ENCODE measurements at places on chromosomes 7 and 10.

DNA sequence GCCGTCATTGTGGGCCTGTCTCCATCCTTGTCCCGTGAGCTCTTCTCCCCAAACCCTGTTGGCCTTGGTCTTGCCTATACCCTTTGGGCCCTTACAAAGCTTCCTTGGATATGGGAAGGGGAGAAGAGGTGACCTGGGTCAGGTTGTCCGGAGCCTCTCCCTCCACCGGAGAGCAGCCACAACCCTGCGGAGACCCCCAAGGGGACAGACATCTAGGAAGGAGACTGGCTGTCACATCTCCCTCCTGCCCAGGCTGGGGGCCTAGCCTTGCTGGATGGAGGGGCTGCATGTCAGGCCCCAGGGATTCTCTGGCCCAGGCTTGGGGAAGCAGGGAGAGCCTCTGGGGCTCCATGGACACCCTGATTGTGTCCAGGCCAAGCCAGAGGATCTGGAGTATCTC, 11.8 kb downstream of the NACAD start:
- no peak for DNase-seq

DNA sequence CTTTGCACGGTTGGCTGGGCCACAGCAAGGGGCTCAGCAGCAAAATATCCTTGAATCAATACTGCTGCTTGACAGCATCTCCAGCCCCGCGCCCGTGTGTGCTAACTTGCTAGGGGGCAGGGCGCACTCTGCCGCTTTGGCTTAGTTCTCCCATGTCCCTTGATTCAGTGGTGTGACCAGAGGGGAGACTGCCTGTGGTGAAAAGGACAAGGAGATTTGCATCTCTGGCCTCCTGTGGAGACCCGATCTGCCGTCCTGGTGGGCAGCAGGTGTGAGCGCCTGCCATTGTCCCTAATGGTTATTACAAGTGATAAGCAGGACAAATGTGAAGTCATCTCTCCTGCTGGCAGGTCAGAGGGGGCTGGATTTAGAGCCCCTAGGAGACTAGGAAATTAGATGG, 500.2 kb upstream of the GALNT17 start:
- DNase-seq, result no peak

GRCh38 chr10:116002735-116003134, 270.3 kb downstream of the GFRA1 start:
- no peak for DNase-seq

- DNase-seq, result no peak
Measured at GRCh38 chr7:111041577-111041976, 49.4 kb upstream of the LRRN3 start.

DNA sequence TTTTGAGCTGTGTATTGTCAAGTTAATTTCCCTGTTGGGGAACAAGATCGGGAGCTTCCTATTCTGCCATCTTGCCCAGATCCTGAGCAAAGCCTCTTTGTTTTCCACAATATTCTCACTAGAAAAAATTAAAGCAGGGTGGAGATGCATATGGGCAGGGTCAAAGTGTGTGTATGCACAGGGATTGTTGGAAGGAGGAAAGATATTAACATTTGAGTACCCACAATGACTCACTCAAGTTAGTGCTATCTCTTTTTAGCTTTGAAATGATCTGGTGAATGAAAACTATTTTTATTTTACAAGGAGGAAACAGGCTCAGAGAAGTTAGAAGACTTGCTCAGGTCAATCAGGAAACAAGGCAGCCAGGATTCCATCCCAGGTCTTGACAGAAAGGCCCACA, 6.7 kb upstream of the BTBD16 start:
- DNase-seq, result no peak

DNA sequence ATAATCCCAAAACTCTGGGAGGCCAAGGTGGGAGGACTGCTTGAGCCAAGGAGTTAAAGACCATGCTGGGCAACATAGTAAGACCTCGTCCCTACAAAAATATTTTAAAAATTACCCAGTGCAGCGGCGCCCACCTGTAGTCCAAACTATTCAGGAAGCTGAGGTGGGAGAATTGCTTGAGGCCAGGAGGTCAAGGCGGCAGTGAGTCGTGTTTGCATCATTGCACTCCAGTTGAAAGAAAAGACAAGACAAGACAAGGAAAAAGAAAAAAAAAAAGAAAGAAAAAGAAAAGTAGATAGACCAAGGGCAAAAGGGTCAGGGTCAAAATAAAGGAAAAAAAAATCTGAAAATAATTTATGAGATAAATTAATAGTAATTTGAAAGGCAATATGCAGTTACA, 5.8 kb downstream of the ANXA7 start:
- no peak for DNase-seq

DNA sequence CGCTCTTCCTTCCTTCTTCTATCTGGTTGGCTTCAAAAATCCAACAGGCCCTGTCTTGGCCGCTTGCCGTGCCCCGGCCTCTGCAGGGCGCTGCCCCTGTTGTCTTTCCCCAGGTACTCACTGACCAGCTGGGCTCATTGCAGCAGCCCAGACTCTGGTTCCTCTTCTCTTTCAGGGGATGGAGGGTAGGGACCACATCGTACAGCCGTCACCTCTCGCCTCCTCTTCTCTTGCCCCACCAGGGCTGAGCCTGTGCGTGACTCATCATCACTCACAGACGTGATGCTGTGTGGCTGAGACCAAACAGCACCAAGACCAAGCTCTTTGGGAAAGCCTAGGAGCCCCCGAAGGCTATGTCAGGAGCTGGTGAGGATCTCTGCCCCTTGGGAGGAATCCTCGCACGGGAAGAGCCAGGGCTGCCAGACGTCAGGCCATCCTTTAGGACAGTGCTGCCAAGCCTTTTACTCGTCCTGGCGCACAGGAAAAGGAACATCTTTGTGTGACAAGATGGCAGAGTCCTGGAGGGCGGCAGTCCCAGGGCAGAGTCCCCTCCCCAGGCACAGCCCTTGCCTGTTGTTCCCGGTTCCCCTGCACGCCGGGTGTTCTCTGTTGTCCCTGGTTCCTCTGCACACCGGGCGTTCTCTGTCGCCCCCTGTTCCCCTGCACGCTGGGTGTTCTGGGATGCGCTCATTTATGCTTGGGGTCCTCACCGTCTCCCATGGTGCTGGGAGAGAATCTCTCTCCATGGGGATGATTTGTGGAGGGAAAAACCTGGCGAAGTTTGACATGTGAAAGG, 188.5 kb upstream of the SHH start:
- DNase-seq, result no peak

DNA sequence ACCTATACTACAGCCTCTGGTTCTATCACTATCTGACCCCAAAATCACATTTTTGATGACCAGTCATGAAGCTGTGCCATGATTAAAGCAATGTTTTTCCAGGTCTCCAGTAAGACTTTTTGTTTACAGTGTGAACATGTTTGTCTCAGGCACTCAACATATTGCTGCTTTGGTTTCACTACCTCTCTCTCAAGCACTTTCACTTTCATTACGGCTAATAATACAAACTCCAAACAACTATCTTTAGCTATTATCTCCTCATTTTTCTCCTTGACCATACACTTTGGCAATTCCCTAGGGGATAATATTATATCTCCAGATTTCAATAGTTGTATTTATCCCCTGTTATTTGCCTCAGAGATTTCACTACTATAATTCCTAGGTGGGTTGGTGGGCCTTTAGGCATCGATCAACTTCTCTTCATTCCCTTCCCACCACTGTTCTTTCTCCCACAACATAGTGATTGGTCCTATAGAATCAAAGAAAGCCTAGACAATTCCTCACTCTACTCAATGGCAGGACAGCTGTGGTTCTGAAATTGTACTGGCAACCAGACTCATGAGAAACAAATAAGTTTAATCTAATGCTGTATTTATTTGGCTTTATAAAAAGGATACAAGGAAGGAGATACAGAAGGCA, 261.4 kb upstream of the ZWINT start:
- no peak for DNase-seq

DNA sequence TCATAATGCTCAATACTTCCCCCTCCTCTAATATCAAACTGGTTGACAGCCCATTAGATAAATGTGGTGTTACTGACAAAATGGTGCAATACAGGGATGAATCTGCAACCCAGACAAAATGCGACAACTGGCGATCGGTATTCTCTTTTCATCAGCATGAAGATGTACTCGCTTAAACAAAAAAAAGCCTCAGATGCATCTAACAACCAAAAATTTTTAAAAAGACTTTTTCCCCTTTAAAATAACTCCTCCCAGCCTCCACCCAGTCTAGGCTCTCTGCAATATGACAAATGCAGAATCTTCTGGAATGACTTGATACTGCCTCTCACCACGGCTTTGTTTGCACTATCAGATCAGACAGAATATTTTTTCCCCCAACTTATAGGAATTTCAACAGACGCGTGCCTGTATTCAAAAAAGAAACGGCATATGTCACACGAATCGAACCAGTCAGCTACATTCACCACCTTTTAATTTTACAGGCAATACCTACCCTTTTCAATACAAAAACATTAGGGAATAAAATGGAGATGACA, 1.2 kb downstream of the YWHAG start:
- DNase-seq, result no peak

DNA sequence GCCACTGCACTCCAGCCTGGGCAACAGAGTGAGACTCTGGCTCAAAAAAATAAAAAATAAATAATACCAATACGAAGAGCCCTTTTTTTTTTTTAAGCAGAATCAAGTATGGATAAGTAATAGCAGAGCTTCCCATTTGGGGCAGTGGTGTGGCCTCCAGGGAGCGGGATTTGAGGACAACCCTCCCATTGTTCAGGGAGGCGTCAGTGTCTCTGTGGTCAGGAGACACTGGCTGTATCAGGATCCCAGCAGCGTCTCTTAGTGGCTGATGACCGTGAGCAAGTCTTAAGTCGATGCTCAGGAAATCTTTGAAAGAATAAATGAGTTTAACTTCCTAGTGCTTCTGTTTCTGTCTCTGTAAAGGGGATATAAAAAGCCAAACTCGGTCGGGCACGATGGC, 25.2 kb upstream of the SH2B2 start:
- DNase-seq, result no peak

DNA sequence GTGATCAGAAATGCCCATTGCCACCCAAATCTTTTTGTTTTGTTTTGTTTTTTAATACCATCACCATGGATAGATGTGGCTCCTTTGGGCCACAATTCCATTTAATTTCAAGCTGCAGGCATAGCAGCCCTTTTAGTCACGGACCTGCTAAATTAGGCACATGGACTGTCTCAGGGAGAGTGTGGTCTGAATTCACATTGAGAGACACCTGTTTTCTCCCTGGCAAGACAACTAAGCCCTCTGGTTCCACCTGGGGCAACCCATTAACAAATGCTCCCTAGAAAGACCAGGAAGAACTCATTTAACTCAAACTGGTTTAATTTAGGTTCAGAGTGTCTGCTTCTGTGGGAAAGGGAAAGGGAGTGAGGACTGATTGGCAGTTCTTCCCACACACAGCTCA, 88.2 kb upstream of the ANKRD1 start:
- no peak for DNase-seq

GRCh38 chr10:3135006-3135405, 37.6 kb downstream of the PITRM1 start:
- DNase-seq, result no peak

DNA sequence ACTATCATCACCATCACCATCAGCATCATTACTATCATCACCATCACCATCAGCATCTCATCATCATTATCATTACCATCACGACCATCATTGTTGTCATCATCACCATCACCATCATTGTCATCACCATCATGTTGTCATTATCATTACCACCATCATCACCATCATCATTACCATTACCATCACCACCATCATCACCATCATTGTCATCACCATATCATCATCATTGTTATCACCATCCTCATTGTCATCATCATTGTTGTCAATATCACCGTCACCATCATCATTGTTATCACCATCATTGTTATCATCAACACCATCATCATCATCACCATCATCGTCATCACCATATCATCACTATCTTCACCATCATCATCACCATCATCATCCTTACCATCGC, 124.3 kb downstream of the PTPRN2 start:
- no peak for DNase-seq

DNA sequence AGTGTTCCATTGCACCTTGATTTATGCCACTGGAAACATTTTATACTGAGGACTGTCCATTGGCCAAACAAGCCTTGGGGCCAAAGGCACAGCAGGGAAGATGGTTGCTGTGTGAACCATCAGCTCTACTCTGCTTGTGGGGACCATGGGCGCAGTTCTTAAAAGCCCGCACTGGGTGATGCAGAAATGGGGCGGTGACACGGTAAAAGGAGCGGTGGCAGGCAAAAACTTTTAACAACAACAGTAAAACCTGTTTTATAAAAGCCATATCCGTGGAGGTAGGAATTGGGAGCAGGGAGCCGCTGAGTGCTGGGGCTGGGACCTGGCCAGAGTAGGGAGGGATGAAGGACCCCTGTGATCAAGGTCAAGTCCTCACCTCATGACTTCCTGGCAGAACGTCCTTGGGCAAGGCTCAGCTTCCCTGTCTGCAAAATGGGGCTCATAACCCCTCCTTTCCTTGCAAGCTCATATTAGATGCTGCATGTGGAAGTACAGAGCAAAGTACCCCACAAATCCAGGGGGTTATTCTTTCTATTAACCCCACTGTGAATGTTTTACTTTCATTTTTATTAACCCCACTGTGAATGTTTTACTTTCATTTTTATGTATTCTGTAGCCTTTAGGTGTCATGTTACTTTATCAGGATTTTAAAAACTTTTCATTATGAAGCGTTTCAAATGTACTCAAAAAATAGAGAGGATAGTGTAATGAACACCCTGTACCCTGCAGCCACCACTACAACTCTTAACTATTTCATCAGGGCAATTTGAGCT, 78.3 kb downstream of the GRK5 start:
- DNase-seq, result no peak

GRCh38 chr7:38060116-38060515, 117.9 kb upstream of the STARD3NL start:
- no peak for DNase-seq

DNA sequence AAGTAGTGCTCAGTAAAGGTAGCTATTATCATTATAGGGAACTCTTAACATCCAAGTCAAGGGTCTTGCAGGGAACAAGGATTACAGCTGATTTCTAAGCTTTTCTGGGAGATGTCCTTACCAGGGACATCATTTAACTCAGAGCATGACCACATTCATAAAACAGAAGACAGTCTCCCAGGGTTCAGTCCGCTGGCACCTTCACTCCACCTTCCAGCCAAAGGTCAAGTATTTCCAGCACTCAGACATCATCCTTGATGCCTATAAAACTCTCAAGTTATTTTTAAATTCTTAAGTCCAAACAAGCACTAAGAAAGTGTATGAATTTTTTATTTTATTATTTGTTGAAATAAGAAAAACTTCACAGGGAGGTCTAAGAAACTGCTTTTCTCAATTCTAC, 119.7 kb upstream of the KMT2E start:
- no peak for DNase-seq

DNA sequence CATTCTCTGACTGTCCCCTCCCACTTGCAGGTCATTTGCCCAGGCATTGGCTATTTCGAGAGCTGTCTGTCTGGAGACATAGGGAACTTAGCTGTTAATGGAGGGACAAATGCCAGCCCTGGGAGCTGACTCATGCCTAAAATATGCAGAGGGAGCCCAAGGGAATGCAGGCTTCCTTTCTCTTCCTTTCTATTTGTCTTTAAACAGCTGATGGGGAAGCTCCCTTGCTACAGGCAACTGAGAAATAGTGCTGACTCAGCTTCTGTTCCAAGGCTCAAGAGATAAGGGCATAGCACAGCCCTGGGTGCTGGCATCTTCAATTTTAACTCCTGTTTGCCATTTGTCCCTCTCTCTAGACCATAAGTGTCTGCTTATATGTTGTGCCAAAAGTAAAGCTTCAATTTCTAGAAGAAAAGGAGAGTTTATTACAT, 82.7 kb upstream of the C1GALT1 start:
- no peak for DNase-seq
